ENCODE measurements at places on chromosomes 3 and 15. TPM values are rescaled to one million over a fixed set of nuclear protein-coding genes. Genes with fewer than 3 reads are reported as not detected.

GRCh38 chr15:34009656-34010055 lies 29.3 kb downstream of the AVEN start:
- DNase-seq: no peak

The KATNBL1 gene
- total RNA-seq: 43.8 TPM

The RYR3 gene
- total RNA-seq: not detected

DNA sequence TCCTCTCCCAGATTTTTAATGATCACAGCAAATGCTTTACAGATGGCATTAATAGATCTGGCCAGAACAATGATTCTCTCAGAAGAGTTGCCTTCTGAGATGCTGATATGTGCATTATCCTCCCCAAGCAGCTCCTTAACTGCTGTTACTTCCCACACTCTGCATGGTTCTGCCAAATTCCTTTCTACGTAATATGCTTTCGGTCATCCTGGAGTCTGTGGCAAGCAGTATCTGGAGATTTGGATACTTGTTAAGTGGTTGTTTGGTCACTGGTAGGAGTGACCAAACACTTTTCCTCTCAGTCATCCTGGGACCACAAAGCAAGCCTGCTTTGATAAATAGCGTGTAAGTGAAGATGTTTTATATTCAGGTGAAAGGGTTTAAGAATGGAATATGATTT lies 71.1 kb upstream of the CCNL1 start:
- no peak for DNase-seq

The UACA gene
- total RNA-seq: 0.81 TPM

GRCh38 chr3:33119891-33120290 lies 6.1 kb downstream of the CRTAP start:
- DNase-seq: no peak

GRCh38 chr3:30810625-30811024 lies 83.8 kb downstream of the GADL1 start:
- DNase-seq: no peak

DNA sequence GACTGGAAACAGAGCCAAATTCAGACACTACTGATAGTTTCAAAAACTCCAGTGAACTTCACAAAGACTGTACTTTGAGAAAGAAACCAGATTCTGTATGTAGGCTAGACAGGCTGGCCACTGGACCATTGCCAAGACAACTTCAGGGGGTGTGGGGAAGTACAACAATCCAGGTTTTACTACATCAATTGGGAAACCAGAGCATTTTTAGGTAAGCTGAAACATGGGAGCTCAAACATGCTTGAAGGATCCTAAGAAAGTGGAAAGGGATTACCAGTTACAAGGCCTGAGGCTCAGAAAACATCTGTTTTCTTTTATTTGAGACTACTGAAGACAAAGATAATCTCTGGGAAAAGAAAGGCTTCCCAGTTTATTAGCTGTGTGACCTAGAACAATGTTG lies 26.9 kb upstream of the ZNF280D start:
- no peak for DNase-seq

The ALDH1L1 gene
- total RNA-seq: not detected

The GLDN gene
- total RNA-seq: not detected

- no peak for DNase-seq
Observed at GRCh38 chr3:39960515-39961191, 151.2 kb downstream of the MYRIP start.

The CRYBG3 gene
- 5.5 TPM for total RNA-seq

- DNase-seq: no peak
Observed at GRCh38 chr3:184005941-184006507, 11.7 kb downstream of the ABCC5 start.

DNA sequence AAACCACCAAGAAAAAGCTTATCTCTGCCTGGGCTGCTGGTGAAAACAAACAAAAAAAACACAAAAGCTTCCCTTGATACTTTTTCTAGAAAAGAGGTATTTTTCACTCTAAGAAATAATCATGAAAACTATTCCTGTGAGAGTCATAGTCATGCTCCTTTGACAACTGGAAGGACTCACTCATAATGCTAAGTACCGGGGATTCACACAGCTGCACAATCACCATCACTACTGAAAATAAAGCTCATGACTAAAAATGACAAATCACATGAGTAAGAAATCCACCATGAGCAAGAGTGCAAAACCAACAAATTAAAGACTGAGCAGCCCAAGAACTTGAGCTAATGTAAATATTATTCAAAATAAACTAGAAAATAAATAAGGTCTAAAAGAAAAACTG lies 10.6 kb upstream of the POU1F1 start:
- DNase-seq: no peak

GRCh38 chr15:50828610-50829206 lies 63.2 kb upstream of the SPPL2A start:
- no peak for DNase-seq

The EIF4E3 gene
- 24.1 TPM for total RNA-seq

DNA sequence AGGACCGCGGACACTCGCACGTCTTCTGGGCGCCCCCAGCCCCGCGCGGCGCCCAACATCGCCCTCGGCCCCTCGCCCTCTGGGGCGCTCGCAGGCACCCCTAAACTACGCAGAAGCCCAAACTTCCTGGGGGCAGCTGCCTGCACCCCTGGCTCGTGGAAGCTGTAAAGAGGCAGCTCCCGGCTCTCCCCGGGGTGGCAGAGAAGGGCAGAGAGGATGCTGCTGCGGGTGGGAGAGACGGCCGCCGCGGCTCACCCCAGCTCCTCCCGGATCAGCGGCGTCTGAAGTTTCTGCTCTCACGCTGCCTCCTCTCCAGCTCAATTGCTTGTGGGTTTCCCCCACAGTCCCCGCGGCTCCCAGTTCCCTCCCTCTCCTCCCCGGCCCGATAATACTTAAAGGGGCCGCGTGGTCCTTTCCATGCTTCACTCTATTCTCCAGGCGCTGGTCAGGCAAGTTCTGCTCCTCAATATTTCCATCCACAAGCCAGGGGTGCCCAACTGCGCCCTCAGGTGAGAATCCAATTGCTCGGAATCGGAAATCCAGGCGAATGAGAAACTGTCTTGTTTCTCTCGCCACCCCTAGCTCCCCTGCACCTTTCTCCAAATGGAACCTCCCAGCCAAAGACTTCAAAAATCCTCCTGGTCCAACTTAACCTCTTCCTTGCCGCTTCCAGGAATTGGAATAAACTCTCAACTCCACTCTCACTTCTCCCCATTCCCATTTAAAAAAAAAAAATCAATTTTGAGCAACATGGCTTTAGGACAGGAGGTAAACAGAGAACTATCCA lies 748.5 kb downstream of the ROBO1 start:
- no peak for DNase-seq

GRCh38 chr3:73582535-73582934 lies 42.2 kb downstream of the PDZRN3 start:
- DNase-seq: no peak

The PLSCR5 gene
- not detected for total RNA-seq

- DNase-seq: no peak
Observed at GRCh38 chr3:133930341-133930933, 34.8 kb upstream of the RAB6B start.

The USP13 gene
- total RNA-seq: 12.7 TPM

- DNase-seq: no peak
Observed at GRCh38 chr3:55629432-55629831, 142.3 kb upstream of the WNT5A start.

GRCh38 chr3:62723914-62724217 lies 151.3 kb downstream of the CADPS start:
- DNase-seq: no peak

GRCh38 chr3:69628951-69629350 lies 110.3 kb upstream of the MITF start:
- DNase-seq: no peak

DNA sequence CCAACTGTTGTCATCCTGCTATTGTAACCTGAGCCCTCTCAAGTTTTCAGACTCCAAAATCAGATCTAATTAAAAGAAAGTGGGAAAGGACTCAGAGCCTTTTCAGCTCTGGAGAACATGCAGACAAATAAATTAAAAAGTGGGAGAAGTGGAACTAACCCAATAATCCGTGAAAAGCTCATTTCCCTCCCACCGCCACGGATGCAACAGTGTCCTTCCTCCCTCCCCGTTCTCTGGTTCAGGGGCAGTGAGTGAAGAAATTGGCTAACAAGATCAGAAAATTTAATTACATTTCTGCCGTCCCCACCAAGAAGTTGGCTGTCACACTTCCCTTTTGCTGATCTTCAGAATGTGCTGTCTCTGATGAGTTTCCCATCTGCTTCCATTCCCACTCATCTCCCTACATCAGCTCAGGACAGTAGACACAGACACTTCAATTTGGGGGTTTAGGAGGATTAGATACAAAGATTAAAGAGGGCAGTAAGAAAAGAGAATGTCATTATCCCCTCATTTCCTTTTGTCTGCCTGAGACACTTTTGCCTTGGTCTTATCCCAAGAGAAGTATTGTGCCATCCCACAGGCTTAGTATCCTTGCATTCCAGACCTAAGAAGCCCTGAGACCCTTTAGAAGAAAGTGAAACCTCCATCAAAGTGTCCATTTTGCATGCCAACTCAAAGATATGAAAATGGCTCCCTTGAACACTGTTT lies 335.7 kb upstream of the PPP2R3A start:
- DNase-seq: no peak

The RNU6-1 gene
- not detected for total RNA-seq

The CD86 gene
- 1.2 TPM for total RNA-seq

DNA sequence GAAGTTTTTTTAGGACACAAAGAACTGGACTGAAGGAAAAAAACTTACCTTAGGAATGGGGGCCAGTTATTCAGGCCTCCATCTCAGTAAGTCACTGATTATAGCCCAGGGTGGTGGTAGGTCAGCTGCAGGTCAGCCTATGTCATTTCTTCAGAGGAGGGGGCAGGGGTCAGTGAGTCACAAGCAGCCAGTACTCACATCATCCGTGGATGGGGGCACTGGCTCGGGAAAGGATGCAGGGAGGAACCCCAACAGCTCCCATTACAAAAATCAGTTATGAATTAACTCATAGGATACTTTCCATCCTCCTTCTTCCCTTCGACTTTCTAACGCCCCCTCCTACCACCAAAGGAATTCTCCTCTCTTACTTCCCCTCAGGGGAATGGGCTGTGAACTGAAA lies 578.3 kb downstream of the PDCD6IP start:
- no peak for DNase-seq

The C2CD4A gene
- 0.13 TPM for total RNA-seq

GRCh38 chr15:53841651-53842050 lies 82.2 kb upstream of the WDR72 start:
- no peak for DNase-seq

The LRRN1 gene
- 0.39 TPM for total RNA-seq

DNA sequence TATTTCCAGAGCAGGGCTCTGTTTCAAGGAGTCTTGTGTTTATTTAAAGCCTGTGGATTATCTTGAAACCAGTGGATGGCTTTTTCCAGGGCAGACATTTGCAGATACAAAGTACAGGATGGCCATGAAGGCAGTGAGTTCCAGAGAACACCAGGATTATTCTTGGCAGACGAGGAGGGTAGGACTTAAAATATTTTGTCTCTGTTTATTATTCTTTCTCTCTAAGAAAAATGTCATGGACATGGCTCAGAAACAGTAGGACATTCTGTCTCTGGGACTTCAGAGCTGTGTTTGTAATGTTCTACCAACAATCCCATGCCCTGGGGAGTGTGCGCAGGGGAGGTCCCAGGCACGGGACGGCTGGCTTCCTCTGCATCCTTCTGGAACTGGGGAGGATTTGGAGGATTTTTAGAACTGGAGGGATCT lies 125.9 kb downstream of the ATP10A start:
- DNase-seq: no peak

The ZNF660 gene
- total RNA-seq: 0.53 TPM

GRCh38 chr3:102614585-102614984 lies 179.8 kb downstream of the ZPLD1 start:
- no peak for DNase-seq

DNA sequence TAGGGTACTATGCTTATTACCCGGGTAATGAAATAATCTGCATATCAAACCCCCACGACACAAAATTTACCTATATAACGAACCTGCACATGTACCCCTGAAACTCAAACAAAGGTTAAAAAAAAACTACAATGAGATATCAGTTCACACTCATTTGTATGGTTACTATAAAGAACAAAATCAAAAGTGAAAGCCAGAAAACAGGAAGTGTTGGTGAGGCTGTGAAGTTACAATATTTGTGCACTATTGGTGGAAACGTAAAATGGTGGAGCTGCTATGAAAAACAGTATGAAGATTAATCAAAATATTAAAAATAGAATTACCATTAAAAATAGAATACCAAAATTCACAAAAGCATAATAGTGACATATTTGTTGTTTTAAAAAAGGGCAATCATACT lies 128.9 kb downstream of the ZIC1 start:
- DNase-seq: no peak

DNA sequence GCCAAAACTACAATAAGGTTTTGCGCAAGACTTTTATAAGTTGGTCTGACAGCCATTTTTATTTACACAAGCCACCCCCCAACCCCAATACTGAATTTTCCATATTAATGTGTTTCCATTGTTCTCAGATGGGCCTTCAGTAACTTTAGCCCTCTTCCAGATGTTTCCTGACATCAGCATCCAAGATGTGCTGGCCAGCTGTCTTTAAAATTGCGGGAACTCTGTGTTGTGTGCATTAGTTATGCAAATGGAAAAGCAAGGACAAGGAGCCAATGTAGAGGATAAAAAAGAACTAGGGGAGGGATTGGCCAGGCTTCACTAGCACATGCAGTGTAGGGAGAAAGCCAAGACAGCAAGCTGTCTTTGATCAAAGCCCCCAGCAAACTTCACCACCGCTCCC lies 45.4 kb downstream of the COMMD2 start:
- DNase-seq: no peak

GRCh38 chr3:177596816-177597271 lies 399.6 kb upstream of the TBL1XR1 start:
- no peak for DNase-seq

The BTBD1 gene
- 57.7 TPM for total RNA-seq

- no peak for DNase-seq
Observed at GRCh38 chr3:88132894-88133293, 16.9 kb upstream of the C3orf38 start.

DNA sequence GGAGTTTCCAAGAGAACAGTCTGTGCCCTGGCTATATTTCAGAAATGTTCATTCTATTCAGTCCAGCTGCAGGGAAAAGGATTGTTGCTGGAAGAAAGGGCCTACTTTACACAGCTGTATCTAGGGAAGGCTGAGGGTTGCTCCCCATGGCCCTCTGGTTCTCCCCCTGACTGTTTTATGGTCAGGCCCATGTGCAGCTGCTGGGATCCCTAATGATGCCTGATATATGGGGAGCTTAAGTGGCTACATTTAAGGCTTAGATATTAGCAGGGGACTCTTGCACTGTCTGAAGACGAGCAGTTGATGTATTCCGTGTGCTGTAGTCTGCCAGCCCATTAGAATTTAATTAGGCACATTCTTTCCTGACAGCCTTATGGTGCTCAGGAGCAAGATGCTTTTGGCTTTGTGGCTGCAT lies 72.0 kb downstream of the FAM43A start:
- DNase-seq: no peak

GRCh38 chr3:116749388-116749787 lies 39.8 kb downstream of the TUSC7 start:
- DNase-seq: no peak

- DNase-seq: no peak
Observed at GRCh38 chr3:142976621-142977398, 13.3 kb upstream of the PAQR9 start.

The FAIM gene
- 8.5 TPM for total RNA-seq
